ENCODE measurements at places on chromosomes 3 and 15. TPM values are rescaled to one million over a fixed set of nuclear protein-coding genes. Genes with fewer than 3 reads are reported as not detected.

GRCh38 chr15:31080591-31081014 lies 20.9 kb downstream of the TRPM1 start:
- no peak for DNase-seq

DNA sequence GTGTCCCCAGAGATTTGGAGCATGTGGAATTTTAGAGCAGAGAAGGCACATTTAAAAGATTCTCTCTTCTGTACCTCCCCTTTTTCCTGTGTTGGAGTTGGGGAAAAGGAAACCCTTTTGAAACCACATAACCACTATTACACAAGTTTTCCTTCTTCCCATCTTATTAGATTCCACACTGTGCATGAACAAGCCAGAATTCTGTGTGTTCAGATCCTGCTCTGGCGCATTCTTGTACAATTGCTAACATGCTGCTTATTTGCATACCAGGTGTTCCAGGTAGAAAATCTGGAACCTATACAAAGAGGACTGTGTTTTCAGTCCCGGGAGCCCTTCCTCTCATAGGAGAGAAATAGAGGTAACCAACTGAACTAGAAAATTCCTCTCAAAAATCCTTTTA lies 2.6 kb upstream of the CIB2 start:
- no peak for DNase-seq

- DNase-seq, result peak; percentile 89
Observed at GRCh38 chr3:129305592-129306091, 27.0 kb downstream of the HMCES start.

GRCh38 chr3:43038010-43038409 lies 58.9 kb downstream of the GASK1A start:
- DNase-seq, result no peak

DNA sequence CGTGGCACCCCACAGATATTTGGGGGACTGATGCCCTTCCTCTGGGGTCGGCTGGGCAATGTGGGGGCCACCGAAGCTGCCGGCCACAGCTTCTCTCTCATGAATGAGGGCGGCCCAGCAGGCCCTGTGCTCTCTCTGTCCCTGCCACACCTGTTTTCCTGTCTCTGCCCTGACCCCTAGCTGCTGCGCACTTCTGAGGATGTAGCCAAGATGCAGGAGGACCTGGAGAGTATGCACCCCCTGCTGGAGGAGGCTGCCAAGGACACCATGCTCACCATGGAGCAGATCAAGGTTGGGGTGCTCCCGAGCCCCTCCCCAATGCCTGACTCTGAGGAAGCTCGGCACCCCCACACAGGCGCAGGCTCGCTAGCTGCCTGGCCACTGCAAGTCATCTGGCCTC lies 59.7 kb downstream of the SEMA3G start:
- DNase-seq, result no peak

DNA sequence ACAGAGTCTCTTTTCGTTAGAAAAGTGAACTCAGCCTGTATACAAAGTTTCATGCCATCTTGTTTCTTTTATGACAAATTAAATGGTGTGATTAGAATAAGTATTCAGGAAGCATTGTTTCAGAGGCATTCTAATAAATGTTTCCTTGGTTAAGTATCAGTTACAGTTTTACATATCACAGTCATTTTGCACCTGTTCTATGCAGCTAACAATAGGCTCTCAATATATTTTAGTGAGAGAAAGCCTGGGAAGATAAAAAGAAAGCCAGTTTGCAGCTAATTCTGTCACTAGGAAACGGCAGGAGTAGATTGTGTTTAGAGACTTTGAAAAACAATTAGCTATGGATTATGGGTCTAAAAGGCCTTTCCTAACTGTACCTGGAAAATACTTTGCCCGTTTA lies 252.8 kb downstream of the ZIC1 start:
- no peak for DNase-seq

GRCh38 chr3:23811919-23812318 lies 6.2 kb downstream of the UBE2E1 start:
- no peak for DNase-seq

DNA sequence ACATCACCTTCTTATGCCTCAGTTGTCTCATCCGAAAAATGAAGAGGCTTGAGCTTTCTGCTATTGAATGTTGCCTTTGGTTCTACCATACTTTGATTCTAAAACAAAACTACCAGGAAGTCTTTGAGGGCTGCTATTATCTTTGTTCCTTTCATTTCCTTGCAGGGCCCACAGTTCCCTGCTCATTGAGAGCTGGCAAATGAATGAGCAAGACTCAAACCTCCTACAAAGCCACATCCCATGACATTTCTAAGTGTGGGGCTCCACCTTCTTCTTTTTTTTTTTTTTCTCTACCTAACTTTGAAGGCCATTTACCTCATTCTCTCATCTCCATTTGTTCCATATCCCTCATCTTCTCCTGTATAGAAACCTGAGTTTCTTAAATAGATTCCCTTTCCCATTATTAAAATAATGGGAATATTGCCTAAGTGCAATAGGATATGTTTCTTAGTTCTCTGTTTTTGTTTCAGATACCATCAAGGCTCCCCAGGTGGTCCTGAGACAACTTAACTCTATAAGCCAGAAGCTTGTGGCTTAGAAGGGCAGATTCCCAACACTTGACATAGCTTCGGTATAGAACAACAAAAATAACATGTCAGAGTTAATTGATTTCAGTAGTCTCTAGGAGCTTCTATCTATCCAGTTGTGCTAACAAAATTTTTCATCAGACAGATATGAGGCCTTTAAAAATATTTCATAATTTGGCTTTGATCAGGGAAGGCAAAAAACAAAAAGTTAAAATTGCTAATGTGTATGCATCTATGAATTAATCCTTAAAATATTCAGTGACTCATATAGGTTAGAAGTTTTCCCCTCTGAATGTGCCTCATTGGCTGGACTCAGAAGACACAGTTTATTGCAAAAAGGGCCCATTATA lies 951.6 kb downstream of the TUSC7 start:
- no peak for DNase-seq

GRCh38 chr3:152376351-152377183 lies 107.8 kb downstream of the MBNL1 start:
- no peak for DNase-seq

- no peak for DNase-seq
Observed at GRCh38 chr3:196198771-196199753, 12.1 kb downstream of the ZDHHC19 start.

DNA sequence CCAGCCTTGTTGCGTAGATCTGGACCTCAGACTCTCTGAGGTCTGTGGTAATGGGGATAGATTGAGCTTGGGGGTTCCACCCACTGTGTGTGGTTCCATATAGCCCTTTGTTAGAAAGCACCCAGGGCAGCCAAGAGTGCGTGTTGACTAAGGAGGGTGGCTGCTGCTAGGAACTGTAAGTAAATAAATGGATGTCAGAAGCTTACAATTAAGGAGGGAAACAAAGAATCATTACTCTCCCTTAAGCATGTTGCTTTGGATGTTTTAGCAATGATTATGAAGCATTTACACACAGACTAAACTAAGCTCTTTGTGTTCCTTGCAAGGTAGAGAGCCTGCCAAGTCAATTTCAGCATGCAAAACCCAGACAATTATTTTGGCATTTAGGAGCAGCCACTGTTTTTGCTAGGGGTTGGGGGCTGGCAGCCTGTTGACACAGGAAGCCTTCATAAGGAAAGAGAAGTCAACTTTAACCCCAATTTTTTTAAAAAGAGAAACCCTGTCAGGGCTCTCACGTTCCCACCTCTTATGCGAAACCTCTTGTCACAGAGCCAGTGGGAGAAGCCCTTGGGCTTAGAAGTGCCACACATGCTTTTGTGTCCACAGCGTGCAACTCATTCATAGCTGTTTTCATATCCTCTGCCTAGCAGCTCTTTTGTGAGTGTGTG lies 127.8 kb downstream of the CMSS1 start:
- no peak for DNase-seq

GRCh38 chr3:168671091-168671490 lies 575.4 kb upstream of the GOLIM4 start:
- no peak for DNase-seq

DNA sequence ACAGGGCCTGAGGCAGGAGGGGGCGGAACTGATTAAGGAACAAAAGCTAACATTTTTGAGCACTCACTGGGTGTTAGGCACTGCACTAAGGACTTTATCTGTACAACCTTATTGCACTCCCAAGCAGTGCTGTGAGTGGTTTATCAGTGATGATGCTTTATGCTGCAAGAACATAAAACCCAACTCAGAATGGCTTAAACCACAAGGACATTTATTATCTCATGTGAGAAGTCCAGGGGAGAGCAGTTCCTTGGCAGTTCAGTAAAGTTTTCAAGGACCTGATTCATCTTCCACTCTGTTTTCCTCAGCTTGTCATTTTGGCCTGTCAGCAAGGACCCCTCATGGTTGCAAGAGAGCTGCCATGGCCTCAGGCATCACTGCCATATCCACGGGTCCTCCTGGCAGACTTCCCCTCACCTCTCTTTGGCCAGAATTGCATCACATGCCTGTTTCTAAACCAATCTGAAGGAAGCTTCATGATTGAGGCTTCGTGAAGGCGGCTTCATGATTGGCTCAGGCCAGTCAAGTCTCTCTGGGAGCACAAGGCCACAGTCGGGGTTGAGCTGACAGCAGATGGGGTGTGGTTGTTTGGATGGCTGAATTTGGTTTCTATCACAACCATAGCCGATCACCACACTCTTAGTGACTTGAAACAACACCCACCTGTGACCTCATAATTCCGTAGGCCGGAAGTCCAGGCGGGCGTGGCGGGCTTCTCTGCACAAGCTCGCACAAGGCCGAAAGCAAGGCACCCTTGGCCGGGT lies 15.8 kb downstream of the EFCC1 start:
- DNase-seq, result no peak

- no peak for DNase-seq
Observed at GRCh38 chr15:25055356-25056068, 100.7 kb downstream of the SNRPN start.

The OR4F15 gene
- polyA plus RNA-seq, result not detected

The AGBL1 gene
- polyA plus RNA-seq, result 11.7 TPM

The SOX2 gene
- polyA plus RNA-seq, result 0.18 TPM

The GOLGA6A gene
- 0.08 TPM for polyA plus RNA-seq

The CD80 gene
- polyA plus RNA-seq, result not detected

The MELTF gene
- polyA plus RNA-seq, result 11.2 TPM

The HYAL2 gene
- 39.2 TPM for polyA plus RNA-seq

The PRSS50 gene
- not detected for polyA plus RNA-seq

The SKOR1 gene
- polyA plus RNA-seq, result 0.67 TPM

The CKMT1A gene
- not detected for polyA plus RNA-seq

The MUSTN1 gene
- 203 TPM for polyA plus RNA-seq

Measured in hindlimb muscle (tissue), 1 donor.